Left ventricle myocardium inferior (tissue), 1 donor: ENCODE measurements at places on chromosomes 5 and 9. TPM values are rescaled to one million over a fixed set of nuclear protein-coding genes. Genes with fewer than 3 reads are reported as not detected.

Gene PCSK1
- 0.38 TPM for total RNA-seq

Gene SLC1A3
- total RNA-seq = 144 TPM

Gene DOCK8
- 3.7 TPM for total RNA-seq

Gene OGN
- 19.2 TPM for total RNA-seq

Gene MYO10
- 5.0 TPM for total RNA-seq

Gene FSD1L
- 7.6 TPM for total RNA-seq

Gene HAVCR1
- total RNA-seq = not detected

Gene IFNA13
- not detected for total RNA-seq

Gene FXN
- 43.4 TPM for total RNA-seq

Gene GMCL2
- not detected for total RNA-seq

DNA sequence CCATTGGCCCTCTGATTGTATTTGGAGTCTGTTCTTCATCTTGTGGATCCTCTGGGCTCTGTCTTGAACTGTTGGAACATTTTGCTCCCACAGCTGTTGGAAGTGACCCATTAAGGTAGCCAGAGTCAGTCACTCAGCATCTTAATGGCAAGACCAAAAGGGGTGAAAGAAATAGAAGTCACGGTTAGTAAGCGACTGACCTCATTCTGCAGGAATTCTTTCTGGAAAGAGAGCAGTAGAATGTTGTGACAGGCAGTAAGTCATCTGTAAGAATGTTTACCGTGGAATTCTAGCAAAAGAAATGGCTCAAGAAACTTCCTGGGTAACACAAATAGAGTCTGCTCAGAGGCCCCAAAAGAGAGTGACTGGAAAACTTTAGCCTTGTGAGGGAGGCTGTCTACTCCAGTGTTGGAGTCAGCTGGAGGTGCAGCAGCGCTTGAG, 28.6 kb upstream of the TNC start:
- H3K4me3 ChIP-seq = no peak overlapping the region
- H3K27ac ChIP-seq = no peak overlapping the region
- H3K4me1 ChIP-seq = no peaks in the 10 kb centered on the region
- no peaks in the 10 kb centered on the region for H3K36me3 ChIP-seq
- H3K27me3 ChIP-seq = peaks cover 8% of the 10 kb centered on the region
- no peak for DNase-seq

GRCh38 chr9:21070171-21070571, 7.6 kb downstream of the IFNB1 start:
- H3K27me3 ChIP-seq = no peaks in the 10 kb centered on the region
- no peak for DNase-seq
- H3K36me3 ChIP-seq = no peaks in the 10 kb centered on the region
- peaks cover 19% of the 10 kb centered on the region for H3K4me1 ChIP-seq
- H3K4me3 ChIP-seq = peak overlapping the region; percentile 36
- H3K27ac ChIP-seq = peak overlapping the region; percentile 56

GRCh38 chr5:93621327-93621798, 38.3 kb downstream of the NR2F1 start:
- peak; percentile 81 for DNase-seq
- H3K27ac ChIP-seq = peak overlapping the region; percentile 86
- no peaks in the 10 kb centered on the region for H3K36me3 ChIP-seq
- H3K4me3 ChIP-seq = peak overlapping the region; percentile 85
- no peaks in the 10 kb centered on the region for H3K27me3 ChIP-seq
- peaks cover 25% of the 10 kb centered on the region for H3K4me1 ChIP-seq

GRCh38 chr5:86124333-86124732, 493.4 kb upstream of the COX7C start:
- no peaks in the 10 kb centered on the region for H3K27me3 ChIP-seq
- no peak overlapping the region for H3K27ac ChIP-seq
- H3K36me3 ChIP-seq = no peaks in the 10 kb centered on the region
- no peak overlapping the region for H3K4me3 ChIP-seq
- no peaks in the 10 kb centered on the region for H3K4me1 ChIP-seq

GRCh38 chr9:104143550-104143910, 49.4 kb downstream of the SMC2 start:
- no peaks in the 10 kb centered on the region for H3K27me3 ChIP-seq
- H3K4me1 ChIP-seq = no peaks in the 10 kb centered on the region
- no peak overlapping the region for H3K27ac ChIP-seq
- no peak overlapping the region for H3K4me3 ChIP-seq
- H3K36me3 ChIP-seq = peaks cover 26% of the 10 kb centered on the region

- H3K27ac ChIP-seq = peak overlapping the region; percentile 100
- H3K4me1 ChIP-seq = peaks cover 94% of the 10 kb centered on the region
- H3K36me3 ChIP-seq = peaks cover 3% of the 10 kb centered on the region
- no peaks in the 10 kb centered on the region for H3K27me3 ChIP-seq
- no peak for DNase-seq
Measured at GRCh38 chr5:180799902-180800801, 2.5 kb downstream of the MGAT1 start.

GRCh38 chr5:145856285-145856818, 16.5 kb downstream of the GRXCR2 start:
- no peaks in the 10 kb centered on the region for H3K27me3 ChIP-seq
- H3K27ac ChIP-seq = peak overlapping the region; percentile 20
- H3K36me3 ChIP-seq = no peaks in the 10 kb centered on the region
- peak overlapping the region; percentile 60 for H3K4me3 ChIP-seq
- peaks cover 19% of the 10 kb centered on the region for H3K4me1 ChIP-seq

DNA sequence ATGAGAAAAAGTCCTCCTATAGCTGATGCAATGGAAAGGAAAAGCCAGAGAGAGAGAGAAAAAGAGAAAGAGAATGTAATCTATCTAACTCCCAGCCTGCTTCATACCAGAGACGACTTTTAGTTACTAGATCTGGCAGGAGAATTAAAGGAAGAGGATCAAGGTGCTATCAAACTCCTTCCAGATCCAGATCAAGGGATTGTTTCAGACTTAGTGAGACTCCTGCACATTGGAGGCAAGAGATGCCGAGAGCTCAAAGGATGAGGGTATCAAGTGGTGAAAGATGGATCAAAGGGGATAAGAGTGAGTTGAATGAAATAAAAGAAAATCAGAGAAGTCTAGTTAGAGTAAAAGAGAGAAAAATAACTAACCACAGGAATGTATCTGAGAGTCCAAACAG, 478.6 kb downstream of the KIF4B start:
- no peaks in the 10 kb centered on the region for H3K36me3 ChIP-seq
- no peak overlapping the region for H3K27ac ChIP-seq

- no peak overlapping the region for H3K4me3 ChIP-seq
- H3K4me1 ChIP-seq = no peaks in the 10 kb centered on the region
- H3K27ac ChIP-seq = no peak overlapping the region
- DNase-seq = no peak
- H3K36me3 ChIP-seq = no peaks in the 10 kb centered on the region
Measured at GRCh38 chr5:163172540-163173338, 264.7 kb upstream of the CCNG1 start.

DNA sequence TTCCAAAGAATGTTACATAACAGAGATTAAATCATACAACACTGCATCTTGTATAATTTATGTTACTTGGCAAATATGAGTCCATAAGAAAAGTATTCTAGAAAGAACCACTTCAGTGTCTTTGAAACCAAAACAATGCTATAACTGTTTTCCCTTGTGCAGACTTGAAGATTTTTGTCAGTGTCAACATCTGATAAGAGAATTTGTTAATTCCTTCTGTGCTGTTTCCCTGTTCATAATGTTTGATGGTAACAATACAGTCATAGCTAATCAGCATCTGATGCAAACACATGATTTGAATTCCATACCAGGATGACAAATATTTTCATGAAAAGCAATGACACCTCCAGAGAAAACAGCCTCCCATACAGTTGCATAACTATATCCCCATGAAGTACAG, 306.8 kb downstream of the SEMA5A start:
- H3K27ac ChIP-seq = no peak overlapping the region
- H3K4me1 ChIP-seq = peaks cover 1% of the 10 kb centered on the region
- DNase-seq = no peak
- H3K36me3 ChIP-seq = no peaks in the 10 kb centered on the region

DNA sequence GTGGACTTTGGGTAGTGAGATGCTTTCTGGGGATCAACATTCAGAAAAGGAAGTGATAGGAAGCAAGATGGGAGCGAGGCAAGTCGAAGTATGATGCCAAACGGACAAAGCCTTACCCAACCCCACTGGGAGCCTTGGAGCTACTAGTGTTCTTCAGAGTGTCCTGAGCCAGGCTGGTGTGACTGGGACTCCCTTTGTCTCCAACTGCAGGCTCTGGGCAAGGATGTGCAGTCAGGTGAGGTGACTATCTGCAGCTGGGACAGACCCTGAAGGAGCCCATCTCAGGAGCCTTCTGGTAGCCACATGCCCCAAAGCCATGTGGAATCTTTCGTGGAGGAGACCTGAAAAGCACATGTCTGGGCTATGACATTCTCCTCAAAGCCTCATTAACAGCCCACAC, 360.6 kb downstream of the MTRR start:
- H3K4me1 ChIP-seq = no peaks in the 10 kb centered on the region
- no peak overlapping the region for H3K4me3 ChIP-seq
- H3K27me3 ChIP-seq = no peaks in the 10 kb centered on the region
- H3K27ac ChIP-seq = no peak overlapping the region
- no peak for DNase-seq
- H3K36me3 ChIP-seq = no peaks in the 10 kb centered on the region

DNA sequence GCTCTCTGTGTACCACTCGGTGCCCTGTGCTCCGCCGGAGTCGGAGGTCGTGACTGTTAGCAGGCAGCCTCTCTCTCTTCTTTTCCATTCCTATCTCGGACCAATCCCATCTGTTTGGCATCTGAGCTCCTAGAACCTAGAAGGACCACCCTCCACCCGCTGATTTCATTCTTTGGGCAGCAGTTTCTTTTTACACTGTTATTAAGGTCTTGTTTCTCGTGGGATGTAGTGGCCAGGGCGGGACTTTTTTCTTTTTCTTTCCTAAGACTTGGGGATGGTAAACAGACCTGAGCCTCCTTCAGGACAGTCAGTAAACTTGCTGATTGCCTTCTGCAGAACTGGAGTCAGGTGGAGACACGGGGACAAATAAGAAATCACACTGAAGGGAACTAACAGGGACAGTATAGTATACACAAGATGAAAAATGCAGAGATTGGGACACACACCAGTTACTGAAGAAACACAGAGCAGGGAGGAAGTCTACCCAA, 500 bp downstream of the URM1 start:
- no peak for DNase-seq
- peak overlapping the region; percentile 78 for H3K4me3 ChIP-seq
- H3K4me1 ChIP-seq = peaks cover 33% of the 10 kb centered on the region

GRCh38 chr9:137688725-137689124, 69.9 kb downstream of the EHMT1 start:
- H3K4me1 ChIP-seq = peaks cover 66% of the 10 kb centered on the region
- no peak for DNase-seq
- no peak overlapping the region for H3K27ac ChIP-seq
- no peaks in the 10 kb centered on the region for H3K27me3 ChIP-seq

- peaks cover 13% of the 10 kb centered on the region for H3K4me1 ChIP-seq
- H3K36me3 ChIP-seq = no peaks in the 10 kb centered on the region
Measured at GRCh38 chr5:79843450-79844388, 147.3 kb downstream of the MTX3 start.

- no peak for DNase-seq
- H3K4me3 ChIP-seq = no peak overlapping the region
- H3K4me1 ChIP-seq = no peaks in the 10 kb centered on the region
- no peak overlapping the region for H3K27ac ChIP-seq
Measured at GRCh38 chr5:124996023-124996763, 249.8 kb upstream of the ZNF608 start.

DNA sequence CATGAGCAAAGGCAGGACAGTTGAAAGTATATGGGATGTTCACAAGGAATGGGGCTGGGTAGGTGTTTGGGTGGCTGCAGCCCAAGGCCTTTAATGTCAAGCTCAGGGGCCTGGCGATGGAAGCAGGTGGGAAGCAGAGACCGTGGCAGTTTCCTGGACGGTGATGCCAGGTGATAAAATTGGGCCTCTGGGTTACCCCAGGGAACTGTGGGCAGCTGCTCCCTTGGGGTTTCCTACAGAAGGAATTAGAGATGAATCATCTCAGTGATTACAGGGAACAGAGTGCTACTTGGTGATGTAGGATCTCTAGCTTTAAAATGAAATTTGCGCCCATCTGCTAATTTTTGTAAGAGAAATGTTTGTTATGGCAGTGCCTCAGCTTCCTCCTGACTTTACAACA, 39.2 kb downstream of the TSTD2 start:
- DNase-seq = no peak
- H3K4me3 ChIP-seq = peak overlapping the region; percentile 32
- H3K4me1 ChIP-seq = peaks cover 70% of the 10 kb centered on the region
- peak overlapping the region; percentile 87 for H3K27ac ChIP-seq

GRCh38 chr9:73038613-73039012, 85.8 kb upstream of the ALDH1A1 start:
- H3K36me3 ChIP-seq = no peaks in the 10 kb centered on the region
- H3K27ac ChIP-seq = peak overlapping the region; percentile 70
- H3K4me3 ChIP-seq = no peak overlapping the region
- H3K4me1 ChIP-seq = peaks cover 24% of the 10 kb centered on the region
- peak; percentile 22 for DNase-seq

DNA sequence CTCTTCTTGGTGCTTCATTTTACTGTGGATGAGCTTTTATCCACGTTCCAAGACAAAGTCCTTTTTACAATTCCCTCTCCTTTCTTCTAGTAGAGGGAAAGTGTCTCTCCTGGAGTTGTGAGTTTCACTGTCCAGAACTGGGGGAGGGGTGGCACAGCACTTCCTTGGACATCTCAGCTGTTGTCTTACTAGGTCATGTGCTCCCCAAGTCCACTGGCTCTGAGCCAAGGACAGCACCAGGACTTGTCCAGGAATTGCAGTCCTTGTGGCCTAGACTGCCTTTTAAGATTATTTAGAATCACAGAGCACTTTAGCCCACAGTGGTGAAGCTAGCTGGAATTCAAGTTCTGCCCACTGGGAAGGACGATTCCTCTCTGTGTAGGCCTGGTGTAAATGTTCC, 700.2 kb upstream of the PTPRD start:
- no peaks in the 10 kb centered on the region for H3K36me3 ChIP-seq
- H3K27ac ChIP-seq = no peak overlapping the region
- H3K4me1 ChIP-seq = no peaks in the 10 kb centered on the region
- no peak for DNase-seq
- H3K4me3 ChIP-seq = no peak overlapping the region

DNA sequence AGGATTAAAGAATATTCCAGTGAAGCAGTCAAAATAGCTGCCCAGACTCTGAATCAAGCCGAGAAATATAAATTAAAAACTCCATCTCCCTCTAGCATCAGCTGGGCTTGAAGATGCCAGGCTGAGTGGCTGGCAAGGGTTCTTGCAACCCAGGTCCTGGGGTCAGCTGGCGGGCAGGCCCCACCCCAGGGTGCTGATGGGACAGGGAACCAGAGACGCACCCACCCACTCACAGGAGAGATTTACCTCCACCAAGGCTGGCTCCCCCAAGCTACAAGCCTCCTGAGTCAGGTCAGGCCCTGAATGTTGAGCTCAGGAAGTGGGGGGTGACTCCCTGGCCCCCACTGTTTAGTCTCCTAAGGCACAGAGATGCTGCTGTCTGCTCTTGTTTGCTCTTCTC, 83.9 kb upstream of the HSPA9 start:
- H3K27ac ChIP-seq = no peak overlapping the region
- no peak overlapping the region for H3K4me3 ChIP-seq
- H3K36me3 ChIP-seq = no peaks in the 10 kb centered on the region
- DNase-seq = no peak
- H3K27me3 ChIP-seq = no peaks in the 10 kb centered on the region
